ENCODE measurements at places on chromosomes 12 and 14.

DNA sequence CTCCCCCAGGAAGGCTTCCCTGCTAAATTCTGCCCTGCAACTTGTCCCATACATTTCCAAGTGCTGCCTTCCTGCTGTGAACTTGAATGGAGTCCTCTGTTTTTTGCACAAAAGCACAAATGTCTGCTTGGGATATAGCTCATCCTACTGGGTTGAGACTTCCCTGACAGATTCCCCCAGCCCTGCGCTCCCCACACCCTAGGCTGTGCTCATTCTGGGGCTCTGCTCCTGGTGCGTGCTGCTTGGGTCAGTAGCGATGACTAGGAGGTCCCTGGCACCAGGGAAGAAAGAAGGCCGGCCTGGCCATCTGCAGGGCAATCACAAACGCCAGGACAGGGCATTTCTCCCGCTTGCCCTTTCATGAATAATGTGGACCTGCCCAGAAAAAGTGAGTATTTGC lies 29.2 kb upstream of the FKBP4 start:
- DNase-seq: no peak

- no peak for DNase-seq
Observed at GRCh38 chr14:95078867-95079266, 78.5 kb downstream of the DICER1 start.

DNA sequence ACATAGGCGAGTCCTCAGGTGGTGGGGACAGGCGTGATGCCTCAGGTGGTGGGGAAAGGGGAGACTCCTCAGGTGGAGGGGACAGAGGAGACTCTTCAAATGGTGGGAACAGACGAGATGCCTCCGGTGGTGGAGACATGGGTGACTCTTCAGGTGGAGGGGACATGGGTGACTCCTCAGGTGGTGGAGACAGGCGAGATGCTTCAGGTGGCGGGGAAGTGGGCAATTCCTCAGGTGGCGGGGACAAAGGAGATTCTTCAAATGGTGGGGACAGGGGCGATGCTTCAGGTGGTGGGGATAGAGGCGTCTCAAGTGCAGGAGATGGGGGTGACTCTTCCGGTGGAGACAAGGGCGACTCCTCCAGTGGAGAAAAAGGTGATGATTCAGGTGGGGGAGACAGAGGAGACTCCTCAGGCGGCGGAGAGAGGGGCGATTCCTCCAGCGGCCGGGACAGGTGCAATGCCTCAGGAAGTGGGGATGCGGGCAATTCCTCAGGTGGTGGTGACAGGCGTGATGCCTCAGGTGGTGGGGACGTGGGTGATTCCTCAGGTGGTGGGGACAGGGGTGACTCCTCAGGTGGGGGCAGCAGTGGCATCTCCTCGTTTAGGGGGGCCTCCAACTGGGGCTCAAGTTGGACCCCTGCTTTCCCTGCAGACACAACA lies 8.7 kb downstream of the KMT2D start:
- no peak for DNase-seq

DNA sequence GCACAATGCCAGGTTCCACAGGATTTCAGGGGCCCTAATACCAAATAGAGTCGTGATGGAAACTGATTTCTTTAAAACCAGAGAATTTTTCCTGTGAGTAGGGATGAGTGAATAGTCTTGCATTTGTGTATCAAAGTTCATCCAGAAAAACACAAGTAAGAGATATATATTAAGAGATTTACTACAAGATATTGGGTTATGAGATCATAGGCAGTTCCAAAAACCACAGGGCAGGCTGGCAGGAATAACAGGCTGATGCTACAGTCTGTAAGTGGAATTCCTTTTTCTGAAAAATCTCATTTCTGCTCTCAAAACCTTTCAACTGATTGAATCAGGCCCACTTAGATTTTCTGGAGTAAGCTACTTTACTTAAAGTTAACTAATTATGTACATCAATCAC lies 1756.2 kb upstream of the SEL1L start:
- no peak for DNase-seq
